ENCODE measurements at places on chromosomes 12 and 14. TPM values are rescaled to one million over a fixed set of nuclear protein-coding genes. Genes with fewer than 3 reads are reported as not detected.

The PRKAG1 gene
- total RNA-seq, result 55.8 TPM

The NPFF gene
- 0.58 TPM for total RNA-seq

The RHEBL1 gene
- total RNA-seq, result 15.6 TPM

The MYL6 gene
- total RNA-seq, result 1,196 TPM

The ANG gene
- total RNA-seq, result 2.0 TPM

The DENND5B gene
- 0.10 TPM for total RNA-seq

The POTEG gene
- total RNA-seq, result not detected

The MYO1A gene
- total RNA-seq, result 0.97 TPM

The CNOT2 gene
- 58.4 TPM for total RNA-seq
